ENCODE measurements at places on chromosomes 11 and 22.

- peak; percentile 65 for DNase-seq
Measured at GRCh38 chr11:68118706-68119448, 2.3 kb downstream of the CHKA start.

DNA sequence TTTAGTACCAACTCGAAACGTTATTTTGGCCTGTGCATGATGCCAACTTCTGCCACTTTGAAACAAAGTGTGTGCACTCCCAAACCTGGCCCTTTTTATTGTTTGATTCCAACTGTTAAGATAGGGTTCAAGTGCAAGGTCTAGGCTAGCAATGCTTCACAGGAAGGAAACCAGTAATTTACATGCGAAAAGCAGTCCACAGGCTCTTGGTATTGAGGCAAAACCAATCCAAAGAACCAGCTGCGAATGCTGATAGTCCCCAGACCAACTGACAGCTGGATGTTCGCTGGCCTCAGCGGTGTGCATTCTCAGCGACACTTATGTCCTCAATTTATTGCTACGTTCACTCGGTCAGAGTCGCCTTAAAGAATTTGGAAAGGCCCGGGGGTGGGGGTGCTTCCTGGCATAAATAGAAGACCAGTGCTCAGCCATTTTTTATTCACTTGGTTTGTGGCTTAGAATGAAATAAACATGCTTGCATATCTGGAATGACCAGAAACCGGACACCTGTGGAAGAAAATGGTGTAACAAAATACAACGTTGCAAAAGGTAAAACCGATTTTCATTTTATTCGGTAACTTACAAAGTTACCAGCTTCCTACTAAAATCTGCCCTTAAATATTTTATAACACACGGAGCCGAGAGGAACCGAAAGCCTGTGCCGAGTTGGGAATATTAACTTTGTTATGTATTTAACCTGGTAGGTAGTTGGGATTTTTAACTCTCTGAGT lies 1.6 kb downstream of the CPT1A start:
- no peak for DNase-seq

- no peak for DNase-seq
Measured at GRCh38 chr11:80122211-80122610, 681.4 kb upstream of the TENM4 start.

DNA sequence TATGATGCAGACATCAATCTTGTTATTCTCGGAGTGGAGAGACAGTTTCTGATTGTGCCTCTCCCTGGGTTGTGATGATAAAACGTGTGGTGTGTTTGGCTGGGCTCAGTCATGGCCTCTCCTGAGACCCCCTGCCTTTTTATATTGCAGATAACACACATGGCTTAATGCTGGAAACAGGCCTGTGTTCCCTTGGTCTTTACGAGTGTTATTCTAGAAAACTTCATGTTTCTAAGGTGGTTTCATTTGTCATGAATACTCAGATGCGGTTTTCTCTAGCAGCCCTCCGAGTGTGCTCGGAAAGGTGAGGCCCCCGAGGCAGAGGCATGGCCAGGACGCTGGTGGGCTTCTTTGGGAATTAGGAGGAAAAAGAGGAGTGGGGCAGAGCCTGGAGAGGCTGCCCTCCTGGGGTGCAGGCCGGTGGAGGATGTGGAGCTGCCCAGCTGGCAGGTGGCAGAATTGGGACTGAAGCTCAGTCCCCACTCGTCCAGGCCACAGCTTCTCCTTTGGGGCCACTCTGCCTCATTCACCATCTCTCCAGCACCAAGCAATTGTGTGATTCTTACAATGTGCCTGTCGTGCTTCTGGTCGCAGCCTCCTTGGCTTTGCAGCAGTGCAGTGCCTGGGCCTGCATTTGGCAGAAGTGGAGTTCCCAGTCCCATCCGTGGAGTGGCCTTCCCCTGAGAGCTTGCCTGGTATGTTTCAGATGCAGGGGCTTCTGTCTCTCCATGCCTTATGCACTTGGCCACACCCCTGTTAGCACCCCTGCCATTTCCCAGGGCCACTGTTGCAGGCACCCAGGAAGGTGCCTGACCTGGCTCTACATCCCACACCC lies 309.6 kb downstream of the TBC1D22A start:
- no peak for DNase-seq

DNA sequence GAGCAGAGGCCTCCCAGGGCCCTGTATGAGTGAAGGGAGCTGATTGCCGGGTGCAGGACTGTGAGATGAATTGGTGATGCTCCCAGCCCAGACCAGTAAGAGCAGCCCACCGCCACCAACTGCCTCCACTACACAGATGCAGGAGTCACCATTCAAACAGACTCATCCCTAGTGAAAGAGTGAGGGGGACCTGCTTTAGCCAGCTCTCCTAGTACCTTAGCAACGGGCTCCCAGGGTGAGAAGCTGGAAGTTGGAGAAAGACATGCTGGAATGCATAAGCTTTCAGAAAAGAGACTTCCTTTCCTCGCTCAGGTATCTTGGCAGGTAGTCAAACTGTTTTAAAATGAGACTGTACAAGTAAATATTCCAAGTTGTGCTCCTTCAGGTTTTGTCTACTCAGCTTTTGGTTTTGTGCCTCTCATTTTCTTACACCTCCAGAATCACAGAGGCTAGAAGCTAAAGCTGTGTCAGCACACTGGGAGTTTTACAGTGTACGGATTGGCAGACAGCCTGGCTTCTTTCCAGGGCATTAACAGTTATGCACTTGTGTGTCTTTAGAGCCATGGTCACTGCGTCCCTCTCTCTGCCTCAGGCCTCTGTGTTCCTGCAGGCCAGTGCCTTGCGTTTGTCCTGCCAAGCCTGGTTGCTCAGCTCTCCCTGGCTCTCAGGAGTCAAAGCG lies 146.2 kb downstream of the ATXN10 start:
- DNase-seq: no peak

DNA sequence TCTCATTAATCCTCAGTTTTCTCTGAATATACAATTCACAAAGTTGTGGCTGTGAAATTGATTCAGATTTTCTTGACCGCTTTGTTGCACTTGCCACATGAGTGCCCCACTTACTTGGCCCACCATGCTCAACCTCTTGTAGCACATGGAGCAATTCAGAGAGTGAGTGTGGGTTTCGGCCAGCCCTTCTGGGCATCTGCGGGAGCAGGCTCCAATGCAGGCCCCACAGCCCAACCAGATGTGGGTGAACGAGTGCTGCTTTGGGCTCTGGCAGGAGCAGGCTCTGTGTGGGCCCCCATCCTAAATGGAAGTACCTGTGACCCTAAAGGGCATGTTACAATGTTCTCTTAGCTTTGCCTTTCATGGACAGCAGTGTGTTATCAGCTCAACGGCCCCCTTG lies 2338.6 kb downstream of the LRRC4C start:
- DNase-seq: no peak

DNA sequence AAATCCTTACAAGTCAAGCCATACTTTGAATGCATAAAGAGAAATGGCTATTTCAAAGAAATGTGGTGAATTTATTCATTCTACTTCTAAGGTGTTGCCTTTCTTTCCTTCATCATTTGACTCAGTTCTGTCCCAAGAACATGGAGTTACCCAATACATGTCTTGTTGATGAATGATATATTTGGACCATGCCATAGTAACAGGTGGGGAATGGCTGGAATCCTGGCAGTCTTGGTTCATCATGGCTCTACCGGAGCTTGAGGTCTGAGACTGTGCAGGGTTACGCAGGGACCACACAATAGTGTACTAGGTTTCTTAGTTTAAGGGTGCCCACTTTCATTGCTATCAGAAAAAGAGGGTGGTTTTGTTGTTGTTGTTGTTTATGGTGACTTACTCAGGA lies 40.3 kb upstream of the MPEG1 start:
- DNase-seq: no peak

DNA sequence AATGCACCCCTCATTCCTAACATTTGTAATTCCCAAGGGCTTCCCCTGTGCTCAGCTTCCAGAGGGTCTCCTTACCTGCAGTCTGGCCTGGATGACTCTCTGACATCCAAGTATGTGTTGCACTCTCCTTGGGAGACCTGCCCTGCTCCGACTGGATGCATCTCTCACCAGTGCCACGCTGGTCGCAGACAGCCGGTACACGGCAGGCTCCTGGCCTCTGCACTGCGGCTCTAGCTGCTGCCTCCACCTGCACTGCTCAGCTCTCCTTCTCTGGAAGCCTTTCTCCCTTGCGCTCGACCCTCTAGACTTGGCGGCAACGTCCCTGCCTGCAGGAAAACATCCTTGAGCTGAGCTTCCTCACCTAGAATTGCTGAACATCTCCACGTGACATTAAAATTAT lies 685.9 kb downstream of the BRD1 start:
- DNase-seq: no peak

DNA sequence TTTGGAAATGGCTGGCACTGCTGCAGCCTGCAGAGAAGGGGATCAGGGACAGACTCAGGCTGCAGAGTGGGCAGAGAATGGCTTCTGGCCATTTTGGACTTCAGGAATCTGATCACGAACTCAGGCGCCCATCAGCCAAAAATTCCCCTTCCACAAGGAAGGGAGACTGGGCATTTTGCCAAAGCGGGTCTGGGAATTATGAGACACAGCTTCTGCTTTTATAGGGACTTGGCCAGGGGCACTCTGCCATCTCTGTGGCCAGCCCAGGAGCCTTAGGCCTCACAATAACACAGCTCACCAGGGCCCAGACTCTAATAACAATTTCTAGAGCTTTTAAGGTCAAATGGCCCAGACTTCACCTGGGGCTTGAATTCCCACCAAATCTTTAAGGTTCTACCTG lies 74.7 kb downstream of the CHST1 start:
- DNase-seq: no peak

GRCh38 chr11:87463486-87464102 lies 425.9 kb downstream of the TMEM135 start:
- DNase-seq: no peak

GRCh38 chr22:44080936-44081861 lies 57.1 kb downstream of the PARVB start:
- DNase-seq: peak; percentile 85

GRCh38 chr11:10488121-10488933 lies 33.3 kb downstream of the AMPD3 start:
- no peak for DNase-seq

- peak; percentile 91 for DNase-seq
Measured at GRCh38 chr11:76152086-76152681, 54.1 kb downstream of the WNT11 start.

DNA sequence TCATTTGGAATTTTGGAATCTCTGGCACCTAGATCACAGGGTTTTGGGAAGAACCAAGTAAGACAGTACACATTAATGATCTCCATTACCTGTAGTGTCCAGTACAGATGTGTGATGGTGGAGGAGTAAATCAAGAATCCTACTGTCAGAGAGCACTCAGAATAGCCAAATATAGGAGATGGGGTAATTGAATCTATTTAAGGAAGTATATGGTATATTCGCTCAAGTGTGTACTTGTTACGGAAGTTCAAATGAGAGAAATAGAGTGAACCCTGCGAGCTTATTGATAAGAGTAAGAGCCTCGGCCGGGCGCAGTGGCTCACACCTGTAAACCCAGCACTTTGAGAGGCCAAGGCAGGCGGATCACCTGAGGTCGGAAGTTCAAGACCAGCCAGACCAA lies 2.2 kb downstream of the SPCS2 start:
- DNase-seq: no peak

- no peak for DNase-seq
Measured at GRCh38 chr22:47056776-47057470, 294.5 kb downstream of the TBC1D22A start.

DNA sequence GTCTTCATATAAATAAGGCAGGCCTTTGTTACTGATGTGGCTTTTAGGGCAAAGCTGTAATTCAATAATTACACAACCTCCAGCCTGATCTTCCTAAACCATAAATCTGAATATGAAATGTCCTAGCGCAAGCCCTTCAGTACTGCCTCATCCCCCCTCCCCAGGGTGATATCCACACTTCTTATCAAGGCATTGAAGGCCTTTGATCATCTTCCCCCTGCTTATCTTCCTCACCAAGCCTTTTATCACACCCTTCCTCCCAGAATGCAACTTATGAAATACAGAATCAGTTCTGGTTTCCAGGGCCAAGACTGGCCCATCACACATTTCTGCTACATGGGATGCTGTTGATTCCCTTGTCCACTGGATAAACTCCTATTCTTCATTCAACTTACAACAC lies 12.1 kb downstream of the SPON1 start:
- no peak for DNase-seq

All from GM10248 (cell line).